ENCODE measurements at places on chromosomes 13 and 19.

DNA sequence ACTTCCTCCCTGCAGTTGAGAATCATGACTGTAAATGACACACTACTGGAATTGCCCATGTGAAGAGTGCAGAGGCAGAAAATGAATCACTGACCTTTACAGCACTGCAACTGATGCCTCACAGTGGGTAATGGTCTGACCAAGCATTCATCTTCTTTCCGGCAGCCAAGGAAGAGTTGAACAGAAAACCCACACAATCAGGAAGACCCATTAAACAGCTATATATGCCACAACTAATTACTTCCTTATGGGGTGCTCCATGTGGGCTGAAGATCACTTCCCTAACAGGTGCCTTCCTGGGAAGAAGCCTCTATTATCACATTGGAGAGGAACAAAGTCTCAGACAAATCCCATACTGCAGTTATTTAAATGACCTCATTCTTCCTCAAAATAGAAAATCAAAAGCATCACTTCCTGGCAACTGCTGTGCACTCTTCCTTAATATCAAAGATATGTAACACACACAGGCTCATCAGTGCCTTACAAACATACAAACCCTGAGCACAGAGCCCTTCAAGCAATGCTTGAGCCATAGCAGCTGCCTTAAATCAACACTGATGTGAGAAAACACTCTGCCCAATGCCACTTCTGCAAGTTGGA lies 45.8 kb downstream of the RUBCNL start:
- DNase-seq: no peak

DNA sequence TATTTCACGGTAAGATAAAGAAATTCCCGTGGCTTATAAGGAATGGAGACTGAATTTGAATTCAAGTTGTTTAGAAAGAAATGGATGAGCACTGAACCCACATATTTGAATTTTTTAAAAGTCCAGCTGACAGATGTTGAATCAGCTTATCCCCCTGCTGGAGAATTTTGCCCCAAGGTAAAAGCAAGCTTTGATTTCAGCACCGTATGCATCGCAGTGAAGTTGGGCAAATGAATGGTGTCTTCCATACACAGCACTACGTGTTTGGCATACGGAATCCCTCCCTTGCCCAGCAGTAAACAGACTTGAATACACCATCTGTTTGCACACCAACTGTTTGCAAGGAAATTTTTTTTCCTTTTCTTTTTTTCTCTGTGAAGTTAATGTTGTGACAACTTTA lies 77.5 kb upstream of the PEG3 start:
- DNase-seq: no peak

GRCh38 chr13:24652359-24652758 lies 27.8 kb upstream of the ATP12A start:
- no peak for DNase-seq

DNA sequence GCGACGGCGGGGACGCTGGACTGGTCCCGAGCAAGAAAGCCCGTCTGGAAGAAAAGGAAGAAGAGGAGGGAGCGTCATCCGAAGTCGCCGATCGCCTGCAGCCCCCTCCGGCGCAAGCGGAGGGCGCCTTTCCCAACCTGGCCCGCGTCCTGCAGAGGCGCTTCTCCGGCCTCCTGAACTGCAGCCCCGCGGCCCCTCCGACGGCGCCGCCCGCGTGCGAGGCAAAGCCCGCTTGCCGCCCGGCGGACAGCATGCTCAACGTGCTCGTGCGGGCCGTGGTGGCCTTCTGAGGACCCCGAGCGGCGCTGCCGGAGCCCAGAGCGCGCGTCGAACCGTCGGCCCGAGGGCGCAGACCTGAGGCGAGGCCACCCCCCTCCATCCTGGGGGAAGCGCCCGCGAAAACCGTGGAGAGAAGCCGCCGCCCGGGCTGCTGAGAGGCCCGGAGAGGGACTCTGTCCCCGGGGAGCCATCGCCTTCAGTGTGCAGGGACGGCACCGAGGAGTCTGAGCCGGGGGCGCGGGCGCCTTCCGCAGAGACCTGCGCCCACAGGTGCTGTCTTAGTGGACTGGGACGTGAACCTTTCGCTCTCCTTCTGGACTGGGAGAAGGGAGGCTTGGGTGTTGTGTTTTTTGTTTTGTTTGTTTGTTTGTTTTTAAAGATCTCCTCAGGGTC lies 3.5 kb downstream of the IER2 start:
- no peak for DNase-seq

- no peak for DNase-seq
Observed at GRCh38 chr13:51549593-51549992, 34.7 kb upstream of the WDFY2 start.

- DNase-seq: no peak
Observed at GRCh38 chr19:7808108-7808507, 21.9 kb upstream of the EVI5L start.

GRCh38 chr19:13068085-13068846 lies 34.4 kb downstream of the LYL1 start:
- no peak for DNase-seq

Data from activated T-helper 9 cell treated with anti-CD3 and anti-CD28 coated beads, Interleukin-2, amount 50 U/mL, for 16 hours (primary cell).